ENCODE measurements at places on chromosomes 2 and 18. TPM values are rescaled to one million over a fixed set of nuclear protein-coding genes. Genes with fewer than 3 reads are reported as not detected.
A peak's percentile ranks its signal among the peaks of the same experiment; 100 is the strongest.

GRCh38 chr2:122007126-122007525, 251.7 kb downstream of the TSN start:
- no peak for DNase-seq

DNA sequence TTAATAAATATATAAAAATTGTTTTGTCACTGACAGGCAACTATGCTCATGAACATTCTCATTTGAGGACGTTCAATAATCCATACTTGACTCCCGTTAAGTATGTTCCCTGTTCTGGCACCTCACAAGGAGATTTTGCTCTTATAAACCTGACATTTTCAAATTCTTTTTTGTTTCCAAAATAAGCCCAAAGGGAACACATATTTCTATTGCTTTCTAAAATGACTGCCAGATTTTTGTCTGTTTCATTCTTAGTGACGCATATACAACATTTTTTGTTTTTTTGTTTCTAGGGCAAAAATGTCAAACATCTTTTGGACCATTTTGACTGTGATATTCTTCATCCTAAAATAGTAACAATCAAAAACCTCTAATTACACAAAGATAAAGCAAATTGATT, 50.5 kb downstream of the CYTIP start:
- DNase-seq: no peak

DNA sequence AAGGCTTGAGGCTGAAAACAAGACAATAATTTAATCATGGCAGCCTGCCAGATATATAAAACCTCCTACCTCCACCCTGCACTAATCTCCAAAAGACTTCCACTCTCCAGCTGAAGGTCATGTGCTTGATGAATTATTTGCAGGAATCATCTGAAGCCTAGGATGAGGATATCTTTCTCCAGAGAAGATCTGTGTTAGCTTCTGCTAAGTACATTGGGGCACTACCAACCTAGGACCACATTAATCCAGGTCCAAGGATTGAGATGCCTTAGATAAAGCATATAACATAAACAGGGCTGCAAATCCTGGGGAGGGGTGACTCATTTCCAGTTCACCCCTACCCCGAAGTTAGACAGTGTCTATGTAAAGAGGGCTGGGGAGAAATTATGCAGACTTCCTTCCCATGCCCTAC, 80.5 kb upstream of the FRZB start:
- no peak for DNase-seq

- no peak for DNase-seq
Measured at GRCh38 chr2:979069-979928, 28.6 kb downstream of the SNTG2 start.

KCNE4 gene
- total RNA-seq: not detected

- peak; percentile 71 for DNase-seq
Measured at GRCh38 chr2:113890253-113891235, 655 bp downstream of the ACTR3 start.

GRCh38 chr2:43737855-43738254, 36.0 kb upstream of the DYNC2LI1 start:
- no peak for DNase-seq

SCN1A gene
- not detected for total RNA-seq

DNA sequence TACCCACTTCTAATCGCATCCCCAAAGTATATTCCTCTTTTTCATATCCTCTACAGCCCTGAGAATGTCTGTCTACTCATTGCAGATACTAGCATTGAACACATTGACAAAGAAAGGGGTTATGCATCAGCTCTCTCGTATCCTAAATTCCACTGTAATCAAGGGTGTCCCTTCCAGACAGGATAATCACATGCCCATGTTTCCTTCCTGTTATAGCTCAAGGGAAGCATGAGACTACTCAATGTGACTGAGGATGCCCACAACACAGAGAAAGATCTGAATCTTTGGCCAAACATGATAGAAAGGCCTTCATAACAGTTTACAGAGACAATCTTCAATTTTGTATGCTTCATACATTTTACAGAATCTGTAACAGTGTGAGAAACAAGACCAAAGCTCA, 69.2 kb downstream of the HIBCH start:
- DNase-seq: no peak

EN1 gene
- 2.0 TPM for total RNA-seq

- no peak for DNase-seq
Measured at GRCh38 chr2:183037074-183037552, 1.1 kb downstream of the NCKAP1 start.

GRCh38 chr2:74845991-74846390, 12.1 kb downstream of the HK2 start:
- DNase-seq: no peak

DNA sequence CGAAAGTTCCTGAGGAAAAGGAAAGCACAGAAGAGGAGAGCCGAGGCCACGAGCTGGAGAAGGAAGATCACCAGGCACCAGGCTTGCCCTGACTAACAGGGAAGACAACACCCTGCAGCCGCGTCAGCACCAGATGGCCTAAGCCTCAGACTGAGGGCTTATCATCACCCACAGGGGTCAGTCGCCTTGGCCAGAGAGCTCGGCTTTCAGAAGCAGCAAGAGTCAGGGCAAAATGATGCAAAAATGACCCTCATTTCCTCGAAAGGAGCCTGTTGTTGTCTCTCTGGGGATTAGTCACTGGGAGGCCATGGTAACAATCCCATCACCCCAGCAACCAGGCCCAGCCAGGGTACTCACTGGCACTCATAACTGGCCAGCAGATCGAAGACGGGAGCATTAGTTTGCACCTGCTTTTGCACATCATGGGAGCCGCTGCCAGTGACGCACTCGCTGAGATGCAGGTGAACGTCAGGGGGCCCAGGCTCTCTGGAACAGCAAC, 42.7 kb upstream of the ZFP36L2 start:
- peak; percentile 40 for DNase-seq

- no peak for DNase-seq
Measured at GRCh38 chr2:186980787-186981550, 132.0 kb upstream of the ZSWIM2 start.

PTPRM gene
- 0.31 TPM for total RNA-seq

VWA3B gene
- total RNA-seq: not detected

GRCh38 chr2:218275371-218276072, 5.2 kb downstream of the PNKD start:
- DNase-seq: no peak

LIMS2 gene
- total RNA-seq: 0.22 TPM

GRCh38 chr18:2641638-2642037, 13.9 kb upstream of the SMCHD1 start:
- no peak for DNase-seq

DNA sequence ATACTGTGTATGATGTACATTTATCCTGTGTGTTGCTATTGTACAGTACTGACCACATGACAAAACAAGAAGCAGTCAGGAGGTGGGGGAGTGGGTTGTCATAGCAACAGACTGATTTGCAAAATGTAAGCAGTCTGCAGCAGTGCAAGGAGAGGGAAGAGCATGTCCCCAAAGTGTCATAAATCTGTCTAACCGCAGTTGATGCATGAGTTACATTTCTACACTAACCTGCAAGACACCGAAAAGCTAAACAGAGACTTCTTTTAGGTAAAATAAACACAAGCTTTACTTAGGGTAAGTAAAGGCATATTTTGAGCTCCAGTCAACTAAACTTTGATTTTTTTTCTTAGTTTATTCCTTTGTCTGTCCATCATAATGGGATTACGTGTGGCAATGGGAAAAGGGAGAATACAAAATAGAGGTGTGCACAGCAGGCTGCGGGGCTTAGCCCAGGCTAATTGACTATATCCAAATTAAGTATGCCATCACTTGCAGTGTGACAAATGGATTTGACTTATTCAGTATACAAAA, 134.5 kb downstream of the MEIS1 start:
- no peak for DNase-seq

DNA sequence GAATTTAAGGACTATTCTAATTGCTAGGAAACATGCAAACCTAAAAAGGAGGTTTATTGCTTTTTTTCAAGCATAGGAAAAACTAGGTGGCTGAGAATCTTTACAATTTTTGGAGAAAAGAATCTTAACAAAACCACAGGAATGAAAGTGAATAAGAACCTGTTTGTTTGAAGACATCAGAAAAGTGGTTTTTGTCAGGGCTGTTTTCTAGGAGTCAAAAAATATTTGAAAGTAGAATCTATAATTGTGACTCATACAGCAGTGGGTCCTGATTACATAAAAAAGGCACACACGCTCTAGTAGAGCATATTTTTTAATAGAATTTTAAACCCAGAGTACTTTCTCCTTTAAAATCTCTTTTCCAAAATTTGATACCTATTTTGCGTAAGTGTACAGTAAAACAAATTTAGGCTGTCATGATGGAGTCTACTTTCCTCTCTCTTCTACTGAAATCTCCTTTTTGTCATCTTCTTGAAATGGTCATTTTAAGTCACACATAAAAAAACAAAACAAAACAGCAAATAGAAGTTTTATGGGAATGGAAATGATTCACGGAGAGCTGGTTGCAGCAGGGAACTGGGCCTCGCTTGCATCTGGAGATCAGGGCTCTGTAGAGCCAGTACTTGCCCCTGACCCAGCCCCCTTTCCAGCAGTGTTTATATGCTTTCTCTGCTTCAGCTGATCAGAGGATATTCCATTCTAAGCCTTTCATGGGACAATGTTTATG, 59.1 kb upstream of the PELI1 start:
- DNase-seq: no peak

DNA sequence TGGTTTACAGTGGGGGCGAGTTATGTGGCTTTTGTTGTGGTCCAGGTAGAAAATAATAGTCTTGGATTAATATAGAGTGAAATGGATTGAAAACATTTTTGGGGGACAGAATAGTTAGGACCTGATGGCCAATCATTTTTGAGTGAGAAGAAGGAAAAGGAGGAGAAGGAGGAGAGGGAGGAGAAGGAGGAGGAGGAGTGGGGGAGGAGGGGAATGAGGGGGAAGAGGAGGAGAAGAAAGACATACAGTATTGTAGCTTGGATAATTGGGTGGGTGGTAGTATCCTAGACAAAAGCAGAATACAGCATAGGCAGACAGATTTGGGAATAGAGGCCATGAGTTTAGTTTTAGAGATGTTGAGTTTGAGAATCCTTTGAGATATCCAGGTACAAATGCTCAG, 101.6 kb downstream of the GATA6 start:
- no peak for DNase-seq

EMILIN1 gene
- total RNA-seq: 1.0 TPM

DNA sequence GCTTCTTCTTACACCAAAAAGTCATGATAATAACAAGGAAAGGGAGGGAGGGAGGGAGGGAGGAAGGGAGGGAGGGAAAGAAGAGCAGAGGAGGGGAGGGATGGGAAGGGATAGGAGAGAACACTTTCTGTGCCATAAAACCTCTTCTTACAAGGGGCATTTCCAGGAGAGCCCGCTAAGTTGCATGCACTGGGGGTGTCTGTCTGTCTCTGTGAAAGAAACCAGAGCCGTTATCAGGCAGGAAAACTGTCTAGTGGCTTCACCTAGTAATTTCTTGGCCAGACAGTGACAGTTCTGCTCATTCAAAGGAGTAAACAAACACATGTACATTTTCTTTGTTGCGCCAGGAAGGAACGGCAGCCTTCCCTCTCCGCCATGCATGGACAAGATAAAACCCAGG, 45.8 kb downstream of the AQP12A start:
- DNase-seq: no peak

SIGLEC15 gene
- not detected for total RNA-seq

MERTK gene
- total RNA-seq: 1.4 TPM

DNA sequence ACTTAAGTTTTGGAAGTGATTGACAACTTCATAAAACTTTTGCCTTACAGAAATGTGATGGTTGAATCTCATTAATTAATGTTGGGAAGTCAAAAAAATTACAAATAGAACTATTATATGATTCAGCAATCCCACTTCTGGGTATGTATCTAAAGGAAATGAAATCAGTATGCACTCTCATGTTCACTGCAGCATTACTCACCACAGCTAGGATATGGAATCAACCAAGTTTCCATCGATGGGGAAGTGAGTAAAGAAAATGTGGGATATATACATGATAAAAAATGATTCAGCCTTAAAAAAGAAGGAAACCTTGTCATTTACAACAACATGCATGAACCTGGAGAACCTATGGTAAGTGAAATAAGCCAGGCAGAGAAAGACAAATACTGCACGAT, 112.4 kb upstream of the WDR75 start:
- no peak for DNase-seq

- DNase-seq: no peak
Measured at GRCh38 chr18:32480581-32480980, 9.9 kb upstream of the GAREM1 start.

UCN gene
- 2.2 TPM for total RNA-seq

DNA sequence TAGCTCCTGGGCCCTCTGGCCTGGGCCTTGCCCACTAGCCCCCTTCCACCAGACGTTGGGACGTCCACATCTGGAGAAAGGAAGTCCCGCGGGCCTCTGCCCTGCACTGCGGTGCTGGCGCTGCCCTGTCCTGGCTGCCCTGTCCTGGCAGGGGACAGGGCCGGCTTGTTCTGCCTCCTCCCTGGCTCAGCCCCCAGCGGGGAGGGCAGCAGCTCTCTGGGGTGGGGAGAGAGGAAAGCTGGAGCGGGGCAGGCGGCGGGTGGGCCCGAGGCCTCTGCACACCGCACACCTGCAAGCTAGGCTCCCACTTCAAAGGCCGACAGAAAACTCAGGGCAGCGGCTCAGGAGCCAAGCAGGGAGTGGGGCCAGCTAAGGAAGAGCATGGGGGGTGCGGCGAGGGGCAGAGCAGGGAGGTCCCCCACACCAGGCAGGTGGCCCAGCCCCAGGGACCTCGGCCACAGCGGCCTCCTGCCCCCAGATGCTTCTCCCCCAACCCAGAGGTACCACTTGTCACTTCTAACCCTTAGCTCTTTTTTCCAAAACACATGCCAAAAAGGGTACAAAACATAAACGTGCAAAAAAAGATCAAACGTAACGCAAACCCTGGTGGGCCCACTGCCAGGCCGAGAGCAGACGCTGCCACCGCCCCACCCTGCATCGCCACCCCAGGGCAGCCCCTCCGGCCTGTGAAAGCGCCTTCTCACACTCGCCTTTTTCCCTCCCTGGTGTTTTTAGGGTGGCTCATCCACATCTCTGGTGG, 13.5 kb downstream of the SNED1 start:
- DNase-seq: no peak

GTF3C2 gene
- 85.2 TPM for total RNA-seq

DNA sequence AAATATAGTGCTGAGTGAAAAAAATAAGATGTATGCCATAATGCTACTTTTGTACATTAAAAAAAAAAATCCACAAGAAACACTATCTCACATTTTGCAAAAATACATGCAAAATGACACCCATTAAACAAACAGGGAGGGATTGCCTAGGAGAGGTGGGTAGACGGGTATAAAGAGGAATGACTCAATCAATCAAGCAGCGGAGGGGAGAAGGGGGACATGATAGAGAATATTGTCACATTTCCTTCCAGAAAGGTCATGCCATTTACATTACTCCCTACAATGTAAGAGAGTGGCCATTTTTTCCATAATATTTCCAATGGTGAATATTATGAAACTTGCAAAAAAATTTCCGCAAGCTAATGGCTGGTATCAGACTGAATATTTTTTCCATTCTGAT, 542.3 kb upstream of the TNP1 start:
- DNase-seq: no peak

- DNase-seq: no peak
Measured at GRCh38 chr2:71692621-71693277, 239.4 kb downstream of the DYSF start.

GRCh38 chr2:240239325-240239724, 98.9 kb upstream of the OTOS start:
- no peak for DNase-seq

GRCh38 chr18:45222180-45222579, 393.1 kb upstream of the SLC14A2 start:
- DNase-seq: no peak

DSG4 gene
- total RNA-seq: not detected

Data from K562 (cell line).